ENCODE measurements at places on chromosomes 1 and 21.

GRCh38 chr1:59434336-59434735 is 137.4 kb downstream of the FGGY start:
- no peak for DNase-seq

DNA sequence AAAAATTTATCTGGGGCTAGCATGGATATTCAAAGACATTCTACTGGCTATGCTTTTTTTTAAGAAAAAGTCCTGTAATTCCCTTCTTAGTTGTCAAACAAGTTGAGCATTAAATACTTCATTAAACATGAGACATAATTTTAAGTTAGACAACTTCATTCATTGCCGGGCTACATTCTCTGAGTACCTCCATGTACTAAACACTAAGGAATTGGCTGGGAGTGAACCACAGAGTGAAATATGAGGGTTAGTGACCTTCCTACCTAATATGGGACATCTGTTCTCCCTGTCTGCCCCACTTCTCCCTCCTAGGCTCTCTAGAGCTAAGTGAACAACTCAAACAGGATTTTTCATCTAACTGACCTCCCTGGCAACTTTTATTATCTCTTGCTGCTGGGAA is 370.4 kb downstream of the VAV3 start:
- DNase-seq, result no peak

DNA sequence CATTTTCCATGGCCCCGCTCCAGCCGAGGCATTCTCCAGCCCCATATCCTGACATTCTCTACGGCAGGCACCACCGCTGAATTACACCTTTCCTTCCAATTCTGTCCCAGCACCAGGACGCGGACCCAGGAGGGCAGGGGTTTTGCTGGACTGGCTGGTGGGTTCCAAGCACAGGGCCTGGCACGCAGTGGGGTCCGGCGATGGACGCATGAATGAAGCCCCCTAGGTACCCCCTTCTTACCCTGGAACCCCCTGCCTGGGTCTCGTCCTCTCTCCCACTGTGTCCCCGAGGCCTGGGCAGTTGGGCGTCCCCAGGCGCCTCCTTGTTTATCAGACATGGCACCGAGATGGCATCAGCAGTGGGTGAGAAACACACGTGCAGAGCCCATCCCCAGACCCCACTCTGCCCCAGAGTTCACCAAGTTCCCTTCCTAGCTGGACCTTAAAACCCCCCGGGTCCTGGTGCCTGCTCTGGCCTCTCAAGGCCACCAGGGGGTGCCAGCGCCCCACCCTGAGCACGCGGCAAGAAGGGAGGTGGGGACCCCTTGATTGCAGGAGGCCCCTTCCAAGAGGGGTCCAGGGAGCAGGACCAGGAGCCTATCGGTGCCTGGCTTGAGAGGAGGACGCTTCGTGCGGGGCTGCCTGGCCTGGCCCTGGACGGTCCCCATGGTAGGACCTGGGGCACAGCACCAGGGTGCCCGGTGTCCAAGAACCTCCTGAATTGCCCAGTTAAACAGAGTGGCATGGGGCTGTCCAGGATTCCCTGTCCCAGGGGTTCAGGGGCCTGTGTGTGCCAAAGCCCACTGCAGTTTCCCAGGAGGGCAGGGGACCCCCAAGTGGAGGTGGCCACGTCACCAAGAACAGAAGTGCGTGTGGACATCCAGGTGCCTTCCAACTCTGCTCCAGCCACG is 46.1 kb downstream of the MEGF6 start:
- DNase-seq, result peak; percentile 10

DNA sequence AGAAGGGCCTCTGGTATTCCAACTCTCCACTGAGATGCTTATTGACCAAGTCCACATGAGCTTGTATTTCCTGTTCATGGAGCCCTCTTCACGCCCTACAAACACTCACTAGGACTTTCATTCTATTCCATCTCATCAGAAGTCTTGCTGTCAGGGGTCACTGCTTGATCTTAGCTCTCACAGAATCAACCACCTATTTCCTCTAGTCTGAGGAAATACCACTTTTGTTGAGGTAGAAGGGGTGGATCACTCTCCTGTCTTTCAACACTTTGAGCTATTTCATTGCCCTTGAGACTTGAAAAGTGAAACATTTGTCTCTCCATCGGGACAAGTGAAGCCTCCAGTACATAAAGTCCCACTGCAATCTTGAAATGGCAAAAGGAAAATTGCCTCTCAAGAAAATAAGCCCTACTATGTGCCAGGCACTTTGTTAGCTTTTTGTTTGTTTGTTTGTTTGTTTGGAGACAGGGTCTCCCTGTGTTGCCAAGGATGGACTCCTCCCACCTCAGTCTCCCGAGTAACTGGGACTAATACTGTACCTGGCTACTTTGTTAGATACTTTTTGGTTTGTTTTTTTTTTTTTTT is 19.8 kb upstream of the FAM110D start:
- no peak for DNase-seq

DNA sequence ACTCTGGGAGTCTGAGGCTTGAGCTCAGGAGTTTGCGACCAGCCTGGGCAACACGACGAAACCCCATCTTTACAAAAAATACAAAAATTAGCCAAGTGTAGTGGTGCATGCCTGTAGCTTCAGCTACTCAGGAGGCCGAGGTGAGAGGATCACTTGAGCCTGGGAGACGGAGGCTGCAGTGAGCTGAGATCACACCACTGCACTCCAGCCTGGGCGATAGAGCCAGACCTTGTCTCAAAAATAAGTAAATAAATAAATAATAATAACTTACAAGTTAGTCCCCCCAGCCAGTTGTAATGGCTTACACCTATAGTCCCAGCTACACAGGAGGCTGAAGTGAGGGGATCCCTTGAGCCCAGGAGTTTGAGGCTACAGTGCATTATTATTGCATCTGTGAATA is 21.7 kb upstream of the BTG2 start:
- DNase-seq, result no peak

DNA sequence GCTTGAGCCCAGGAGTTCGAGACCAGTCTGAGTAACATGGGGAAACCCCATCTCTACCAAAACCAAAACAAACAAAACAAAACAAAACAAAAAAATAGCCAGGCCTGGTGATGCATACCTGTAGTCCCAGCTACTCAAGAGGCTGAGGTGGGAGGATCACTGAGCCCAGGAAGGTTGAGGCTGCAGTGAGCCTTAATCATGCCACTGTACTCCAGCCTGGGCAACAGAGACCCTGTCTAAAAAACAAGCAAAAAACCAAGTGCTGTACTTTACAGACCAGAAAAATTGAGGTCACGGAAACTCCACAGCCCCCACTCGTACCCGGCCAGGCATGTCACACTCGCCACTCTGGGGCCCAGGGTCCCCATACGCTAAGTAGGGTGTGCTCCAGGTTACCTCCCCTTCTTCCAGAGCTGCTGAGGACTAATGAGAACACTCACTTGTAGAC is 22.9 kb downstream of the ATP2B4 start:
- DNase-seq, result peak; percentile 43

- no peak for DNase-seq
These were observed 4.4 kb upstream of the WDR64 start for GRCh38 chr1:241647658-241648057.

DNA sequence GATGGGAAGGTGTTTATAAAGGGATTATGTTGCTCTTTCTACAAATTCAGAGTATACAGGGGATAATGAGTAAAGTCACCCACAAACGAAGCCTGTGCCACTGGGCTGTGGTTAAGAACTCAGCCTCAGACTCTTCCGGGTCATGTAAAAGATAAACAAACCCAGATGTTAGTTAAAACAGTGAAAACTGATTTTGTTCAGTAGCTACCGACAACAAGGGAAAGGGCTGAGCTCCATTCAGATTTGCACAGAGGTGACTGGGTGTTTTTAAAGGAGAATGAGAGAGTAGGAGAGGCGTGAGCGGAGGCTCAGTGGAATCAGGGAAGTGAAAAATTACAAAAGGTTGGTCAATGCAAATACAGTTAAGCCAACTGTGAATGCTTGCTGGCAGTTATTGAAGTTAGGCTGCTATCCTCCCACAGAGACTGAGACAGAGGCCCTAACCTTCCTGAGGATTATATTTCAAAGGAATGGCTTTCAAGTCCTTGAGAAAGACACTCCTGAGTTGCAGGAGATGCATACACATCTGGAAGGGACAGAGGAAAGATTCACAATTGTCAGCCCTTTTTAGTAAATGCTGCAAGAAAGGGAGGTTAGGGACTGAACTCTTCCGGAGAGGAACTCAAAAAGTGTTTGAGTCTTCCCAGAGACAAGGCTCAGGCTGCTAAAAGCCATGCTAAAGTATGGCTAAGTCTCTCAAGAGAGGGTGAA is 29.9 kb upstream of the SAMD13 start:
- no peak for DNase-seq

DNA sequence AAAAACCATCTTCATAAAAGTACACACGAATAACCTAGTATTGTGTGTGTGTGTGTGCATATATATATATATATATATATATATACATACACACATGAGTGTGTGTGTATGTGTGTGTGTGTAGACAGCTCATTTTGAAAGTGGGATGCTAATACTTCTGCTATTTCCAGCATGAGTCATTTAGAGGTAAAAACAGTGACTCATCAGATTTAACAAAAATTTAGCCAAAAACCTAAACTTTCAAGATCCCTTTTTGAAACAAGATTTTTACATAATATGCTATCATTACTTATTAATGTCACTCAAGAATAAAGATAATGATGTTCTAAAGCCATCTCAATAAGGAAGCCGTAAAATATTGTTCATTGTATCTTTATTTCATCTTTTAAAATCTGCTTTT is 35.6 kb upstream of the ADGRL4 start:
- DNase-seq, result no peak

- no peak for DNase-seq
These were observed 12.2 kb downstream of the VASH2 start for GRCh38 chr1:212962509-212962908.

- DNase-seq, result no peak
These were observed 1017.9 kb downstream of the ADGRL2 start for GRCh38 chr1:82818586-82818985.

GRCh38 chr1:55230659-55231058 is 15.5 kb upstream of the USP24 start:
- DNase-seq, result no peak

GRCh38 chr1:30618335-30618747 is 105.0 kb downstream of the MATN1 start:
- no peak for DNase-seq

DNA sequence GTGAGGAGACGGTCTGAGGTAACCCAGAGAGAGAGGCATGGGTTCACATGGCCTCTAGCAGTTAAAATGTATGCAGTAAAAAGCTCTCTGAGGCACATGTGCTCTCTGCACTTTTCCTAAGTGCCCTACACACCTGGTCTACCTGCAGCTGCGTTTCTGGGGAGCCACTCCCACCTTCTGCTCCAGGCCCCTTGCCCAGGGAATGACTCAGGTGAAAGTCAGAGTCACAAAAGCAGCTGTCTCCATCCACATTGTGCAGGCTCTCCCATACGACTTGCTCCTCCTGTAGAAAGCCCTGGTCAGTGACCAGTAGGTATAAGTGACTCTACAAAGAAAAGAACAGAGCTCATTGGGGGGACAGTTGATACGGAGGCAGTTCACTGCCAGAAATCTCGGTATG is 8.8 kb downstream of the MINDY1 start:
- no peak for DNase-seq

DNA sequence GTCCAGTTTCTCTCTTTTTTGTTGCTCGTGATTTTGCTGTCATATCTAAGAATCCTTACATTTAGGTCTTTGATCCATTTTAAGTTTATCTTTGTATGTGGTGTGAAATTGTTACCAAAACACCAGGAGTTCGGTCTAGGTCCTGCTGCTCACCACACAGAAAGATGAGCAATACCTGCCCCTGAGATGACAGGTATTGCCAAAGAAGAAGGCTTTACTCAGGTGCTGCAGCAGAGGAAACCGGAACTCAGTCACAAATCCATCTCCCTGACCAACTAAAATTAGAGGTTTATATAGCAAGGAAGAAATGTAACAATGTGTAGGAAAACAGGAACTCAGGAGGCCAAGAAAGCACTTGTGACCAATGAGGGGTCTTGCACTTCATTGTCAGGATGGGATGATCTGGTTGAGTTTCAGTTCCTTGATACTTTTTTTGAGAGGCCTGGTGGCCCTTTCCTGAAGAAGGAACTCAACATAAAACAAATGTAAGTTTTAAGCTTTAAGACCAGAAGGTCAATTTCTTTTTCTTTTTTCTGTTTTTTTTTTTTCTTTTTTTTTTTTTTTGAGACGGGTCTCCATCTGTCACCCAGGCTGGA is 16.5 kb upstream of the SETDB1 start:
- DNase-seq, result no peak

DNA sequence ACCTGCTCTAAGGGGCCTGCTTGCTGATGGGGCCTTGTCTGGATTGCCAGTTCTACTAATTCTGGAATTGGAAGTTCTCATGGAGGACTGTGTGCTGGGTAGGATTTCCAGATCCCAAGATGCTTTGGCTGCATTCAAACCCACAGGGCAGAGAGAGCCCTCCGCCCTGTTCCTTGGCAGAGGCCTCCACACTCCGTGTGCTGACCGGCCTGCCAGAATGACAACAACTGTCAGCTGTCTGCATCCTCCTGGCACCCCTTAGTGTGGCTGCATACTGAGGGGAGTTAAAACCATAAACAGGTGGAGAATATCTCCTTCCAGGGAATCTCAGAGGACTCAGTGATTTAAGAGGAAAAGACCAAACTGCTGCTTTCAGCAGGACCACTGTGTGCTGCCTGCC is 60.7 kb downstream of the ADARB1 start:
- DNase-seq, result no peak

GRCh38 chr1:229860926-229861325 is 206.1 kb upstream of the GALNT2 start:
- no peak for DNase-seq

DNA sequence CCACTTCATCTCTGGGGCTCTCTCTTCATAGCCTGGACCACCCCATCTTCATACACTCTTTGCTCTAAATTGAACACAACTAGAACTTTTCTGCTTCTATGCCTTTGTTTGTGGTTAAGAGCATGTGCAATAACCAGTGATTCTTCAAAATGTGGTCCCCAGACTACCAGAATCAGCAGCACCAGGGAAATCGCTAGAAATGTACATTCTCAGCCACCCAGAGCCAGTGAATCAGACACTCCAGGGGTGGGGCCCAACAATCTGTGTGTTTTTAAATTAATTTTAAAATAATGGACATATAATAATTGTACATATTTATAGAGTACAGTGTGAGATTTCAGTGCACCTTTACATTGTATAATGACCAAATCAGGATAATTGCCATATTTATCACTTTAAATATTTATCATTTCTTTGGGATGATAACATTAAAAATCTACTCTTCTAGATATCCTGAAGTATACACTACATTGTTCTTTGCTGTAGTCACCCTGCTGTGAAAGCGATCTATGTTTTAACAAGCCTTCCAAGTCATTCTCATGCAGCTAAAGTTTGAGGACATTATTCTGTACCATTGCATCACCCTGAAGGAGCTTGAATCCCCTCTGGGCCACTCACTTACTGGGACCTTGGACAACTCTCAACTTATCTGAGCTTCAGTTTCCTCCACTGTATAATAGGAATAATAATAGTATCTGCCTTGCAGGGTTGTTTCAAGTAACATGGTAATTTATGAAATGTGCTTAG is 10.8 kb downstream of the GRHL3 start:
- no peak for DNase-seq

- DNase-seq, result no peak
These were observed 51.9 kb upstream of the FMOD start for GRCh38 chr1:203402629-203403337.
